ENCODE measurements at places on chromosomes 7 and 10. TPM values are rescaled to one million over a fixed set of nuclear protein-coding genes. Genes with fewer than 3 reads are reported as not detected.
A peak's percentile ranks its signal among the peaks of the same experiment; 100 is the strongest.

DNA sequence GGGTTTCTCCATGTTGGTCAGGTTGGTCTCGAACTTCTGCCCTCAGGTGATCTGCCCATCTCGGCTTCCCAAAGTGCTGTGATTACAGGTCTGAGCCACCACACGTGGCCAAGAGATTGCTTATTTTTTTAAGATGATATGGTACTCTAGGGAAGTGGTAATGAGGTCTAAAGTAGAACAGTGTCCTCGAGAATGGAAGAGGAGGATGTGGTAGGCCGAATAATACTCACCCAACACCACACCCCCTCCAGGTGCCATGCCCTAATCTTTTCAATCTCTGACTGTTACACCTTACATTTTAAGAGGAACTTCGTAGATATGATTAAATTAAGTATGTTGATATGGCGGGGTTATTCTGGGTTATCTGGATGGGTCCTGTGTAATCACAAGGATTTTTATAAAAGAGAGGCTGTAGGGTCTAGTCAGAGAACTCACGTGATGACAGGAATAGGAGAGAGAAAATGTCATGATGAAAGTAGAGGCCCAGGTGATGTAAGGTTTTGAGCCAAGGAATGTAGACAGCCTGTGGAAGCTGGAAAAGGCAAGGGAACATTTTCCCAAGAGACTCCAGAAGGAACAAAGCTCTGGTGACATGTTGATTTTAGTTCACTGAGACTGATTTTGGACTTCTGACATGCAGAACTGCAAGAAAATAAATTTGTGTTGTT, 29.5 kb downstream of the CDK13 start:
- H3K36me3 ChIP-seq, result no peaks in the 10 kb centered on the region
- DNase-seq, result no peak
- H3K27me3 ChIP-seq, result no peaks in the 10 kb centered on the region
- H3K4me1 ChIP-seq, result peaks cover 31% of the 10 kb centered on the region
- no peak overlapping the region for H3K4me3 ChIP-seq

GRCh38 chr10:51447119-51447518, 252.3 kb downstream of the CSTF2T start:
- no peak overlapping the region for H3K27ac ChIP-seq
- H3K27me3 ChIP-seq, result no peaks in the 10 kb centered on the region
- no peaks in the 10 kb centered on the region for H3K4me1 ChIP-seq
- DNase-seq, result no peak

- H3K36me3 ChIP-seq, result no peaks in the 10 kb centered on the region
- no peaks in the 10 kb centered on the region for H3K27me3 ChIP-seq
- no peak overlapping the region for H3K4me3 ChIP-seq
- no peak overlapping the region for H3K27ac ChIP-seq
- H3K4me1 ChIP-seq, result peaks cover under 1% of the 10 kb centered on the region
Measured at GRCh38 chr7:111076205-111076604, 14.7 kb upstream of the LRRN3 start.

DNA sequence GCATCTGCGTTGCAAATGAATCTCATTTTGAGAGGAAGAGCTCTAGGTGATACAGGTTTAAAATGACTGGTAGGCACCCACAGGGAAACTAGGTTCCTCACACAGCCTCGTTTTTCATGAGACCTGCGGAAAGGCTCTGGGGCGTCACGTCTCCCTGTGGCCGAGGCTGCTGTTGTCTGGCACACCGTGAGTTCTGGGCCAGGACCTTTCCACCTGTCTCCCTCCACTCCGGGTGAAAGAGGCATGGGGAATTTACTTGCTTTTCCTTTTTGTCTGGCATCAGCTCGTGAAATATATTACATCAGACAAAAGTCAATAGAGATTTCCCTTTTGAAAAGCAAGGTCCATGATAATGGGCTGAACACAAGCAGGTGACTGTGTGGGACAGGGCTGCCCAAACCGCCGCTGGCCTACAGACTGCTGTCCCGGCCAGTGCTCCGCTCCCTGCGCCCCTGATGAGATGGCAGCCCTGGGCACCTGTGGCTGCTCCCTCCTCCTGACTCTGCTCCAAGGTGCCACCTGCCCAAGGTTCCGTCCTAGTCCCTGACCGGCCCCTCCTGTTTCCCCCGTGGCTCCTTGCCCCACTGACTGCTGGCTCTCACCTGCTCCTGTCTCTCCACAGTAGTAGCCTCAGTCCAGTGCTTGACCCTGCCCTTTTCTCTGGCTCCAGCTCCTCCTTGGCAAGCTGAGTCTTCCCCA, 109.6 kb downstream of the NKX6-2 start:
- no peak for DNase-seq
- no peaks in the 10 kb centered on the region for H3K36me3 ChIP-seq
- no peaks in the 10 kb centered on the region for H3K27me3 ChIP-seq
- no peaks in the 10 kb centered on the region for H3K4me1 ChIP-seq
- no peak overlapping the region for H3K27ac ChIP-seq

- DNase-seq, result peak; percentile 70
- peaks cover 5% of the 10 kb centered on the region for H3K4me1 ChIP-seq
- no peaks in the 10 kb centered on the region for H3K27me3 ChIP-seq
- H3K36me3 ChIP-seq, result no peaks in the 10 kb centered on the region
Measured at GRCh38 chr10:31602541-31603234, 283.7 kb downstream of the ZEB1 start.

DNA sequence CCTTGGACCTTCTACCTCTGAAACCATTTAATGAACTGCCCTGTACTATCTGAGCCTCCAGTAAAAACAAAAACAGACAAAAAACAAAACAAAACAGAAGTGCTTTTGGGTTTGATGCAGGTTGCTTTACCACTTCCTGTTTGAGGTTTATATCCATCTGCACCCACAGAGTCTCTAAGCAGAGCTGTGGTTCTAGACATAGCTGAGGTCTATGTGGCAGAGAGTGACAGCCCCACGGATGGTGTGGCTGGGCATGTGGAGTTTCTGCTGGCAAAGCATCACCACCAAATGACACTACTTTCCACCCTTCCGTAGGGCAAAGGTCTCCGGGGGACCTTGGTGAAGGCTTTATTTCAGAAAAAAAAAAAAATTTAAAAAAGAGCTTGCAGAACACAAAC, 754.2 kb downstream of the GRID1 start:
- H3K36me3 ChIP-seq, result no peaks in the 10 kb centered on the region
- H3K4me3 ChIP-seq, result no peak overlapping the region
- no peak overlapping the region for H3K27ac ChIP-seq
- no peak for DNase-seq
- peaks cover 9% of the 10 kb centered on the region for H3K4me1 ChIP-seq

GRCh38 chr10:130179640-130180039, 43.4 kb downstream of the GLRX3 start:
- peaks cover 32% of the 10 kb centered on the region for H3K36me3 ChIP-seq
- H3K27me3 ChIP-seq, result no peaks in the 10 kb centered on the region
- DNase-seq, result no peak
- no peaks in the 10 kb centered on the region for H3K4me1 ChIP-seq
- H3K4me3 ChIP-seq, result no peak overlapping the region

GRCh38 chr10:100888957-100889356, 23.8 kb upstream of the SLF2 start:
- H3K4me3 ChIP-seq, result no peak overlapping the region
- H3K36me3 ChIP-seq, result no peaks in the 10 kb centered on the region
- H3K27ac ChIP-seq, result no peak overlapping the region
- no peak for DNase-seq
- no peaks in the 10 kb centered on the region for H3K27me3 ChIP-seq

DNA sequence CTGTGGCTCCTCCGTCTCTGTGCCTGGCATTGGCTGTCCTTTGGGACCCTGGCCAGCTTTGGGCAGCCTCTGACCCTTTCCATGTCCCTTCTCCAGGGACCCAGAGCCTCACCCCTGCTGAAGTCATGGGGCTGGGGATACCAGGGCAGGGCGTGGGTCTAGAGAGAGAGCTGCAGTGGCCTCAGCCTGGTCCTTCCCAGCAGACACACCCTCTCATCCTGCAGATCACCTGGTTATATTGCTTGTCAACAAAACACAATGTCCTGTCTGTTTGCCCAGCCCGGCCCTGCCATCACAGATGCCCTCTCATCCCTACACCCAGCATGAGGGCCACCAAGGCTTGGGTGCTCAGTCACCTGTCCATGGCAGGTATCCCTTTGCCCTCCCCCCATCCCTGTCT, 1.8 kb downstream of the MUC17 start:
- no peak overlapping the region for H3K27ac ChIP-seq
- H3K27me3 ChIP-seq, result no peaks in the 10 kb centered on the region
- no peaks in the 10 kb centered on the region for H3K36me3 ChIP-seq
- H3K4me3 ChIP-seq, result no peak overlapping the region
- H3K4me1 ChIP-seq, result peaks cover 9% of the 10 kb centered on the region
- no peak for DNase-seq

DNA sequence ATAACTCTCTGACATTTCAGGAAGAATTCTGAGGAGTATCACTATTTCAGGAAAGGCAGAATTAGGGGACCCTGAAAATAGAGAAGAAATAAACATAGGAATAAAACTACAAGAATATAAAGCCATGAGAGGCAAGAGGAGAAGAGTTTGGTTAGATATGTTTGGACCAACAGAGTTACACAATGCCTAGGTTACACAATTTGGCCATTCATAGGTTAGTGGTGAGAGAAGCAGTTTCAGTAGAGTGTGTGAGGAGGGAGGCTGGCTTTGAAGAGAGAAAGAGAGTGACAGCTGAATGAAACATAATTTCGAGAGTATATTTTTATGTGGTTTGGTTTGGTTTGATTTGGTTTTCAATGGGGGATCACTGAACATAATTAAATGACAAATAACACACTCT, 783.2 kb upstream of the LRRN3 start:
- H3K36me3 ChIP-seq, result no peaks in the 10 kb centered on the region
- no peak for DNase-seq
- no peaks in the 10 kb centered on the region for H3K27me3 ChIP-seq
- no peak overlapping the region for H3K4me3 ChIP-seq

DNA sequence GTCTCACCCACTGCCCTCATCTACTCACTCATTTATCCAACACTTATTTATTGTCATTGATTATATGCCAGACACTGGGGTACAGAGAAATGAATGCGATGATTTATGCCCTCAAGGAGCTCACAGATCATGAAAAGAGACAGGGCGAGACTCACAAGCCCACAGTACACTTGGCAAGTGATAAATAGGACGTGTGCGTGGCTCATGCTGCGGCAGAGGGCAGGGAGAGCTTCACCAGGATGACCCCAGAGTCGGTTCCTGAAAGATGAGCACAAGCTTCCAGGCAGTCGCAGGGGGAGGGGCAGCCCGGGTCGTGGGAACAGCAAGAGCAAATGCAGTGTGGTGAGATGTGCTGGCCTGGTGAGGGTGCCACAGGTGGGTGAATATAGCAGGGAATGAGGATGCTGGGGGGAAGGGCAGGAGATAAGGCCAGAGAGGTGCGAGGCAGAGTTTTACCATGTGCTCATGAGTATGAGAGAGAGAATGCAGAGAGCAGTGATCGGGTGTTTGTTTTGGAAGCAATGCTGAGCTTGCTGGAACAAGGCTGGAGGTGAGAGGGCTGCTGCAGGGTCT, 70.9 kb downstream of the ATXN7L1 start:
- peaks cover 12% of the 10 kb centered on the region for H3K4me1 ChIP-seq
- H3K27me3 ChIP-seq, result no peaks in the 10 kb centered on the region
- H3K27ac ChIP-seq, result no peak overlapping the region
- no peak for DNase-seq

DNA sequence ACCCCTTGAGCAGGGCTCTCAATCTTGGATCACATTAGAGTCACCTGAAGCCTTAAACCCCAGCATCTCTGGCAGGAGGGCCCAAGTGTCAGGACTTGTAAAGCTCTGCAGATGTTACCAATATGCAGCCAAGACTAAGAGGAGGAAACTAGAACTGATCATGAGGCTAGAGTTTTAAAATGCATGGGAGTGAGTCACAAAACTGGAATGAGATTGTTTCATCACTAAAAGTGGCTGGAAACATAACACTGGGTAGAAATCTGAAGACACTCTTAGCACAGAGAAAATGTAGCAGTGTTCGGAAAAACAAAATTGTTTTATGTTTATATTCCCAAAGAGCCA, 63.3 kb upstream of the GHITM start:
- H3K27ac ChIP-seq, result no peak overlapping the region
- H3K4me3 ChIP-seq, result no peak overlapping the region
- DNase-seq, result no peak
- peaks cover 25% of the 10 kb centered on the region for H3K4me1 ChIP-seq
- H3K36me3 ChIP-seq, result no peaks in the 10 kb centered on the region

- H3K27ac ChIP-seq, result peak overlapping the region; percentile 9
- no peak for DNase-seq
- no peaks in the 10 kb centered on the region for H3K27me3 ChIP-seq
- no peak overlapping the region for H3K4me3 ChIP-seq
- peaks cover 10% of the 10 kb centered on the region for H3K4me1 ChIP-seq
- no peaks in the 10 kb centered on the region for H3K36me3 ChIP-seq
Measured at GRCh38 chr7:95636140-95636940, 40.0 kb upstream of the PDK4 start.

GRCh38 chr7:53518319-53518718, 482.9 kb downstream of the POM121L12 start:
- no peaks in the 10 kb centered on the region for H3K36me3 ChIP-seq
- DNase-seq, result no peak

- peaks cover 4% of the 10 kb centered on the region for H3K4me1 ChIP-seq
- peak overlapping the region; percentile 79 for H3K27ac ChIP-seq
- DNase-seq, result peak; percentile 73
- H3K4me3 ChIP-seq, result no peak overlapping the region
Measured at GRCh38 chr10:29132551-29133111, 156.2 kb upstream of the LYZL1 start.

DNA sequence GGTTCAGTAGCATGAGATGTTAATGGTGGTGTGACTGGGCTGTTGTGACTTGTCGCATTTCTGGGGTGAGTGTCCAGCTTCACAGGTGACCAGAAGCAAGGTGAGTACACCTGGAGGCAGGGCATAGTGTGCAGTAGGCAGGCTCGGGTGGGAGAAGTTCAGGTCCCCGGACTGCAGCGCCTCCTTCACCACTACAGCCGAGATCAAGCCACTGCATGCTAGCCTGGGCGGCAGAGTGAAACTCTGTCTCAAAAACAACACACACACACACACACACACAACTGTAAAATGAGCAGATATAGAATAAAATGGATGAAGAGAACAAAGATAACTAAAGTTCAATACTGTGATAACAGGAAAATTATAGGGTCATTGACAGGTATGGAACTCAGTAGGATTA, 11.1 kb upstream of the PARD3 start:
- DNase-seq, result peak; percentile 5
- no peak overlapping the region for H3K4me3 ChIP-seq
- no peak overlapping the region for H3K27ac ChIP-seq

DNA sequence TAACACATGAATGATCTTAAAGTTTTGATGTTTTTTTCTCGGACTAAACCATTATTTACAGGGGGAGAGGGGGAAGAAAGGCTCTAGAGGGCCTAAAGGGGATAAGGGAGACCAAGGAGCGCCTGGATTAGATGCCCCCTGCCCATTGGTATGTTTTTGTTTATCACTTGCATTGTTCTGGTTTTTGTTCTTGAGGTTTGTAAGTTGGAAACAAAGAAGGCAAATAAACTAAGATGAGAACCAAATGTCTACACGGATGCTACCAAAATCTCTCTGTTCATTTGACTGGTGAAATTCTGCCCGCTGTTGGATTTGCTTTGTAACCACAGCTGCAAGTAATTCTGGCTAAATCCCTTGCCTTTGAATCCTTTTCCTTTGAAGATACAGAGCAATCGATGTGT, 99.8 kb upstream of the MACROH2A2 start:
- H3K4me3 ChIP-seq, result no peak overlapping the region
- H3K36me3 ChIP-seq, result no peaks in the 10 kb centered on the region
- peak; percentile 39 for DNase-seq
- H3K4me1 ChIP-seq, result peaks cover 32% of the 10 kb centered on the region
- H3K27ac ChIP-seq, result peak overlapping the region; percentile 59
- no peaks in the 10 kb centered on the region for H3K27me3 ChIP-seq

NEUROD6 gene
- total RNA-seq, result not detected

CRYGN gene
- 21.5 TPM for total RNA-seq

ZNF212 gene
- total RNA-seq, result 6.7 TPM

C10orf62 gene
- total RNA-seq, result not detected

GAD2 gene
- total RNA-seq, result not detected

EVX1 gene
- total RNA-seq, result not detected

SMO gene
- total RNA-seq, result 12.1 TPM
